ENCODE measurements at places on chromosomes 12 and 14.
A peak's percentile ranks its signal among the peaks of the same experiment; 100 is the strongest.

DNA sequence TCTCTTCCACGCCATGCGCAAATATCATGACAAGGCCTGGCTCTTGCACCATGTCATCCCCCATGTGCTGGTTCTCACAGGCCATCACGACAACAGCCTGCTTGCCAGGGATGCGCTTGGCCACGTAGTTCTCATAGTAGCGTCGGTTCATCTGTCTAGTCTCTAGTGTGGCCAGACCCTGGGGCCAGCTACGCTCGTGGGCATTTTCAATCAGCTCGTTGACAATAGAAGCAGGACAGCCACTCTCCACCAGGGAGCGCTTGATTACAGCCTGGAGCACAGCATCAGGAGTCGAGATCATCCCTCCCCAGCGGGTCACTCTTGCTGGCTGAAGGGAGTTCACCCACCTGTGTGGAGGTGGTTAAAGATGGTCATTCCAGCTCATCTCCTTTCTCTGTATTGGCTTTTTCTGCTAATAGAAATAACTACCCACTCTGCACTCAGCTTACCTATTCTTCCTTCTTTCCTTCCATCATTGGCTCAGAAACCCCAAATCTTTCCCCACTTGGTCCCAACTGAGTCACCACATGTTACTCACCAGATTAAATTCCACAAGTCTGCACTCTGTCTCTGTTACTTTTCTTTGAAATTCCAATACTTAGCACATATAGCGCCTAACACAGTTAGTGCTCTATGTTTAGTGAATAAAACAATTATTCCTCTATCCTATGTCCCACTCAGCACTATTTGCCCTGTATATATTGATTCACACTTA is 15.1 kb downstream of the RNF41 start:
- peak; percentile 70 for DNase-seq

- DNase-seq, result peak; percentile 39
These were observed 120.7 kb downstream of the AACS start for GRCh38 chr12:125185740-125186470.

DNA sequence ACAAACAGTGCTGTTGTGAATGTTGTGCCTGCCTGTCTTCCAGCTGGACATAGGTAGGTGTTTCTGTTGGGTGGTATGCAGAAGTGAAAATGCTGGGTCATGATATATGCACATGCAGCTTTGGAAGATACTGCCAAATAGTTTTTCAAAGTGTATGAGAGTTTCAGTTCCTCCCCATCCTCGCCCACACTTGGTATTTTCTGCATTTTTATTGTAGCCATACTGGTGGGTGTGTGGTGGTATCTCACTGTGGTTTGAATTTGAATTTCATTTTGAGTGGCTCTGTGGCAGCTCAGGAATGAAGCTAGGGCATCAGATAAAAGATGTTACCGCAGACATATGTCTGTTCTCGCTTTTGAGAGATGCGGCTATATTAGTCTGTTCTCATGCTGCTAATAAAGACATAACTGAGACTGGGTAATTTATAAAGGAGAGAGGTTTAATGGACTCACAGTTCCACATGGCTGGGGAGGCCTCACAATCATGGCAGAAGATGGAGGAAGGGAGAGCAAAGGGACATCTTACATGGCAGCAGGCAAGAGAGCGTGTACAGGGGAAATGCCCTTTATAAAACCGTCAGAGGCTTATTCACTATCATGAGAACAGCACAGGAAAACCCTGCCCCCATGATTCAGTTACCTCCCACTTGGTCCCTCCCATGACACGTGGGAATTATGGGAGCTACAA is 183.1 kb downstream of the CAND1 start:
- no peak for DNase-seq

GRCh38 chr12:52223406-52224039 is 9.5 kb upstream of the KRT7 start:
- DNase-seq, result no peak

GRCh38 chr14:96260341-96260821 is 4.4 kb downstream of the BDKRB1 start:
- no peak for DNase-seq

DNA sequence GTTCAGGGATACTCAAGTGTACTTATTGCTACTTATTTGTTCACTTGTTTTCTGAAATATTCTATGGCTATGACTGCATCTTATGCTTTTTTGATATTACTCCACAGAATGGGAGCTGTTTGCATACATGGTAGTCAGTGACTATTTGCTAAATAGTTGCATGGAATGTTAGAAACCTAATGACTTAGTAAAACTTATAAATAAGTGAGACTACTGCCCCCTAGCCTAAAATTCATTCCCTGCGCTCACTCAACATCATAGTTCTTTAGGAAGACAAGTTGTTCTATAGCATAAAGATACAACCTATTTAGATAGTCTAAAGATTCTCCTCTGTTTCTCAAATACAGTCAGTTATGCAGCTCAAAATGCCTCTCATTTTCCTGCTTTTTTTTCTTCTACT is 305.5 kb downstream of the CEP128 start:
- no peak for DNase-seq

DNA sequence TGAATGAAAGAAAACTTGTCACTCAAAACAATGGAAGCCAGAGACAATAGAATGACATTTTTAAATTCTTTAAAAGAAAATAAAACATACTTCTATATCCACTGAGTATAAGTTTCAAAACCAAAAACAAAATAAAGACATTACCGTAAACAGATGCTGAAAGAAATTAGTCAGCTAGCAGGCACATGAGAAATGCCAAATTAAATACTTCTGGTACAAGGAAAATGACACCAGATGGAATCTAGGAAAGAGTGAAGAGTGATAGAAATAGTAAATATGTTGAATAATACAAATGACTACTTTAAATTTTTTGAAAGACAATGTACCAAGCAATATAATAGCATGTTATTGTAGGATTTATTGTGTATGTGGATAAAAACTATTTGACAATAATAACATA is 23.8 kb downstream of the PIK3C2G start:
- DNase-seq, result no peak

DNA sequence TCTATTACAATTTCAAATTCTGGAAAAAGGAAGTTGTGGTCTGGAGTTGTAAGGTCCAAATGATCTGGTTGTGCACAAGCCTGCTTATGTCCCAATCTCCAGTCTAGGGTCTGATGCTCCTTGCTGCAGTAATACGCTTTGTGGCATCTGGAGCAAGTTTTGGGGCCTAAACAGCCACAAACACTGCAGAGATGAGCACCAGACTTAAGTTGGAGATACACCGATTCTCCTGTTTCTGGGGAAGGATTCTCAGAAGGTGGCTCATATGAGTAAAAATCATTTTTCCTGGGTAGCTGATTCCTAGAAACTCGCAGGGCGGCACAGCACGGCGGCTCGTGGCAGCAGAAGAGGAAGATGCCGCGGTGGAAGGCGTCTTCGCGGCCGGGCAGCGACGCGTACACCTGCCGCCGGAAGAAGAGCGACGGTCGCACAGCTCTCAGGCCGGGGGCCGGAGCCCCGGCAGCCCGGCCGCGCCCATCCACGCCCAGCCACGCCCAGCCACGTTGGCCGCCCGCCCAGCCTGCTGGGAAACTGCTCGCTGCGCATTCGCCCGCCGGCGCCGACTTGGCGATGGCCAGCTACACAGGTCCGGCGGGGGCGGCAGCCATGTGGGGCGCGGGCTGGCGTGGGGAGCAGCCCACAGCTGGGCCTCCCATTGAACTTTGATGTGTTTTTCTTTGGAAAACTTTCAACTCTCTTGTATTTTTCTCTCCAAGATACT is 129.0 kb downstream of the ASCL4 start:
- DNase-seq, result no peak

DNA sequence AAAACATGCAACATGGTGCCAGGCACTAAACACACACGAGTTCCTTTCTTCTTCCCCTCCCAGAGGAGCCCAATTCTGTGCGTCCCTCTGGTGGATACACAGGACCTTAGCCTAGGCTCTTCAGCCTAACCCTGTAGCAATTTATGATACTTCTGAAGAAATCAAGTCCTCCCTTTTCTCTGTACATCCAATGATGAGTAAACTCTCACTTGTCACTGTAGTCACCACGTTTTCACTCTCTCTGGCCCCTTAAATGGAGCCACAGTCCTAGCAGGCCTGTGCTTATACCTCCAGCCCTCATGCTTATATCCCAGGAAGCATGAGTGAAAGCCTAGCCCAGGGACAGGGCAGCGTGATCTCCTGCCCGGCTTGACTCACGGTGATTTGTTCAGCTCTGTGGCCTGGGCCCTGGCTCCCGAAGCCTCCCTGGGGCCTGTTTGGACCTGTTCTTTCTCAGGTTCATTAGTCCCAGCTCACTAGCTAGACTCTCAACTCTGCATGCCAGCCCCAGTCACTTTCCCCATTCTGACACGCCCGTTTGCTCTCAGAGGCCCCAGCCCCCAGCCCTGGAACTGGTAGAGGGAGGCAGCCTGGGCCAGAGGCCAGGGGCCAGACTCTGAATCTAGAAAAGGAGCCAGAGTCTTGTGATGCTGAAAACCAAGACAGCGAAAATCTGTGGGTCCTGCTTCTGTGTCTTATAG is 24.1 kb upstream of the PLEKHG3 start:
- no peak for DNase-seq

- no peak for DNase-seq
These were observed 459.6 kb upstream of the RGS6 start for GRCh38 chr14:71472356-71473340.

GRCh38 chr12:118480235-118480634 is 103.9 kb downstream of the SUDS3 start:
- no peak for DNase-seq

- no peak for DNase-seq
These were observed 1.4 kb downstream of the SIVA1 start for GRCh38 chr14:104754213-104754851.

GRCh38 chr12:130765186-130765659 is 49.1 kb upstream of the RIMBP2 start:
- no peak for DNase-seq

DNA sequence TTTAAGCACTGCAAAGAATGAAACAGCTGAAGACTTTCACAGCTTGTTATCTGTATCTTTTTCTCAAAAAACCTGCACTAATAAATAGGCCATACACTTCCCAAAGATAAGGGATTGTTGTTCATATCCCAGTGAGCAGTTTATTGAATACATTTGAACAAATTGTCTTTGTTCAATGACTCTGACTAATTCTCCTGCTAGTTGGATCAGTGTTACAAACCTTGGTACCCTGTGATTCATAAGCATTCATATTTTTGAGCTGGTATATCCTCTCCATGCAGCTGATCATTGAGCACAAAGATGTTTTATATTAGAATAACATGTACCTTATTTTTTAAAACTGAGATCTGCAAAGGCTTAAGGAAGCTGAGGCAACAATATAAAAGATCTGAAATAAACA is 58.9 kb upstream of the FSCB start:
- DNase-seq, result no peak

- no peak for DNase-seq
These were observed 143.6 kb downstream of the RGS6 start for GRCh38 chr14:72075649-72076334.

- DNase-seq, result no peak
These were observed 9.8 kb downstream of the PSMA6 start for GRCh38 chr14:35301735-35302528.

GRCh38 chr12:121792607-121793439 is 665 bp downstream of the RHOF start:
- DNase-seq, result no peak

- no peak for DNase-seq
These were observed 134.8 kb upstream of the EGLN3 start for GRCh38 chr14:34085695-34086094.

- DNase-seq, result no peak
These were observed 180.9 kb upstream of the VASH1 start for GRCh38 chr14:76580399-76580798.

DNA sequence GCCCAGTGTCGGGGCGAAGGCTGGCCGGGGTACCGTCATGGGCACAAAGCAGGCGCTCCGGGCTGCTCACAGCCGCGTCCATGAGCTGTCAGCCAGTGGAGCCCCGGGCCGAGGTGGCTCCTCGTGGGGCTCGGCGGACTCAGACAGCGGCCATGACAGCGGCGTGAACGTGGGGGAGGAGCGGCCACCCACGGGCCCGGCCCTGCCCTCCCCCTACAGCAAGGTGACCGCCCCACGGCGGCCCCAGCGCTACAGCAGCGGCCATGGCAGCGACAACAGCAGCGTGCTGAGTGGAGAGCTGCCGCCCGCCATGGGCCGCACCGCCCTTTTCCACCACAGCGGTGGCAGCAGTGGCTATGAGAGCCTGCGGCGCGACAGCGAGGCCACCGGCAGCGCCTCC is 39.0 kb downstream of the KIF26A start:
- no peak for DNase-seq

GRCh38 chr12:66120477-66120876 is 10.1 kb downstream of the LLPH start:
- no peak for DNase-seq

DNA sequence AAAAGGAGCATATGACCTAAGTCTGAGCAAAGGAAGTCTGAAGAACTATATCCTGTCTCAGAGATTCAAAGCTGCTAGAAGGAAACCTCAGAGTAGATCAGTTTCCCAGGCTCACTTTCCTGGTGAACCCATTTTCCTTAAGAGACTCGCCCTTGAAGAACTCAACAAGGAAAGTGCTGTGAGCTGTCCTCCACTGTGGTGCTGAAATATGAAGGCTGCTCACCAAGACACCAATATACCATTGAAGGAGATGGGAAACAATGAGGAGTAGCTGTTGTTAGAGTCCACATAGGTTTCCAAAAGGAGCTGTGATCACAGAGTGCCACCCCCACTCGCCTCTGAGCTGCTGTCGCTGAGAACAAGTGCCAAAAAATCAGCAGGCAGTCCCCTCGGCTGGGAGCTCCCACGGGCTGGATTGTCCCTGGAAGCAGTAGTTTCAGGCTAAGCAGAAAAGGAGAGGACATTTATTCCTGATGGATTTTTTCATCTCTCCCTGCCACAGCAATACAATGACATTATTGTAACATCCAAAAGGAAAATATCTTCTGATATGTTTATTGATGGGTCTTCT is 282.1 kb downstream of the RPS29 start:
- DNase-seq, result peak; percentile 22

DNA sequence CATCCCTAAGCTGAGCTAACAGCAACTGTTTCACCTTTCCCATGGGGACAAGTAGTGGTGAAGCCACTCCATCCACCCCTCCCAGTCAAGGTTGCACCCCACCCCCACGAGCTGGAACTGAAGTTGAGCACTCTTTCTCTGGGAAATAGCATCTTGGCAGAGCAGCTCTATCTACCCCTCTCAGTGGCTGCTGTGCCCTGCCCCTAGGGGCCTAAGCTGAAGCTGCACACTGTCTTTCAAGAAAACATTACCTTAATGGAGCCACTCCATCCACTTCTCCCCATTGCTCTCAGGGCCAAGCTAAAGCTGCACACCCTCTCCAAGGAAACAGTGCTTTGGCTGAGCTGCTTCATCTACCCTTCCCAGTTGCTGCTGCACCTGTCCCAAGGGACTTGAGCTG is 170.6 kb upstream of the CCDC196 start:
- no peak for DNase-seq

GRCh38 chr12:94140556-94140955 is 7.8 kb upstream of the PLXNC1 start:
- peak; percentile 13 for DNase-seq

DNA sequence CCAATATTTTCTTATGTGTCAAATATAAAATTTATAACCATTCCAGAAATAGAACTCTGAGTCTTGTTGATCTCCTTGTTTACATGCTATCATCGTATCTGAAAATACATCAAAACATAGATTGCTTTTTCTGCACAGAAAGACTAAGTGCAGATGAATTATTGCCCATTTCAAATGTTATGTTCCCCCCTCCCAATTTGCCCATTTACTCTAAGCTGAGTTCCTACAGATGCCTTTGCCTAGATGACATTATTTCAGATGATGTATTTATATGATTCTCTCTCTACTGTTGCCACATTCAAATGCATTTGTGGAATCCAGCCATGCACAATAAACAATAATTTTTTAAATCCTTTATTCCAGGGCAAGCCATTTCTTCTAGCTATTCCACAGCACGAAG is 810.1 kb upstream of the MGAT4C start:
- DNase-seq, result no peak

GRCh38 chr12:1529862-1530591 is 64.4 kb downstream of the FBXL14 start:
- DNase-seq, result no peak
